ENCODE measurements at places on chromosomes 16 and 17. TPM values are rescaled to one million over a fixed set of nuclear protein-coding genes. Genes with fewer than 3 reads are reported as not detected.

The SETD6 gene
- total RNA-seq: 35.2 TPM

GRCh38 chr17:36813357-36813756 lies 123.9 kb upstream of the LHX1 start:
- peaks cover 13% of the 10 kb centered on the region for H3K27me3 ChIP-seq
- H3K27ac ChIP-seq: no peak overlapping the region
- no peaks in the 10 kb centered on the region for H3K36me3 ChIP-seq

- no peak for DNase-seq
- H3K27ac ChIP-seq: no peak overlapping the region
- no peaks in the 10 kb centered on the region for H3K4me1 ChIP-seq
- H3K36me3 ChIP-seq: no peaks in the 10 kb centered on the region
- H3K4me3 ChIP-seq: no peak overlapping the region
Observed at GRCh38 chr17:65482201-65482600, 79.2 kb downstream of the AXIN2 start.

The CCL5 gene
- not detected for total RNA-seq

DNA sequence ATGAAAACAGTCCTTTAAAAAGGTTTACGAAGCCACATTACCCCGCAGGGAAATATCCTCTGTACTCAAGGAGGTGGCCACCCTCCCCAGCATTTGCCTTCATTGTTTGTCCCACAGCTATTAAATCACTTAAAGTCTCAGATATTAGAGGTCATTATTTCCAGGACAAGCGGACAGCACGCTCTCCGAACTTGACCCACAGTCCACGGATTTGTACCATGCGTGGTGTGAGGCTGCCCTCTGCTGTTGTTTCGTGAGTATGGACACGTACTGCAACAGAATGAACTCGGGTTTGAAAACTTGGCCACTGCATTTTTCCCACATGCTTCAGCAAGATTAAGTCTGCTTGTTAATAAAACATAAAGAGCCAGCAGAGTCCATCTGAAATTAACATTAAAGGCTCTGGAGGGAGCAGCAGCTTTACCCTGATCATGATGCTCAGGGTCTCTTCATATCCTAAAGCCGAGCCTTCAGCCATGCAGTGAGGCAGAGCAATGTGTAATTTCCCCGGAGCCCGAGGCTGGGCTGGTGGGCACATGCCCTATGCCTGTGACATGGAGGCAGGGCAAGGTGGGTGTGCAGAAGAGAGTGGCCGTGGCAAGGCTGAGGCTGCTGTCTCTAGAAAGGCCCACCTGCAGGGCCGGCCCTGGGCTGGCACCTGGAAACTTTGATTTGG lies 19.7 kb downstream of the MEAK7 start:
- no peaks in the 10 kb centered on the region for H3K36me3 ChIP-seq
- no peaks in the 10 kb centered on the region for H3K4me1 ChIP-seq
- H3K27me3 ChIP-seq: no peaks in the 10 kb centered on the region
- DNase-seq: peak; percentile 33
- H3K4me3 ChIP-seq: no peak overlapping the region

- H3K27me3 ChIP-seq: no peaks in the 10 kb centered on the region
- no peak for DNase-seq
- no peak overlapping the region for H3K27ac ChIP-seq
- H3K4me1 ChIP-seq: no peaks in the 10 kb centered on the region
- H3K4me3 ChIP-seq: no peak overlapping the region
Observed at GRCh38 chr16:61713787-61714186, 322.5 kb downstream of the CDH8 start.

- no peak overlapping the region for H3K4me3 ChIP-seq
- no peaks in the 10 kb centered on the region for H3K4me1 ChIP-seq
- DNase-seq: no peak
- no peak overlapping the region for H3K27ac ChIP-seq
- peaks cover 7% of the 10 kb centered on the region for H3K27me3 ChIP-seq
Observed at GRCh38 chr16:20391045-20391444, 13.5 kb downstream of the PDILT start.

GRCh38 chr17:76370261-76370993 lies 14.0 kb upstream of the SPHK1 start:
- H3K27me3 ChIP-seq: no peaks in the 10 kb centered on the region
- peak; percentile 37 for DNase-seq
- no peaks in the 10 kb centered on the region for H3K36me3 ChIP-seq
- no peak overlapping the region for H3K4me3 ChIP-seq
- no peak overlapping the region for H3K27ac ChIP-seq

DNA sequence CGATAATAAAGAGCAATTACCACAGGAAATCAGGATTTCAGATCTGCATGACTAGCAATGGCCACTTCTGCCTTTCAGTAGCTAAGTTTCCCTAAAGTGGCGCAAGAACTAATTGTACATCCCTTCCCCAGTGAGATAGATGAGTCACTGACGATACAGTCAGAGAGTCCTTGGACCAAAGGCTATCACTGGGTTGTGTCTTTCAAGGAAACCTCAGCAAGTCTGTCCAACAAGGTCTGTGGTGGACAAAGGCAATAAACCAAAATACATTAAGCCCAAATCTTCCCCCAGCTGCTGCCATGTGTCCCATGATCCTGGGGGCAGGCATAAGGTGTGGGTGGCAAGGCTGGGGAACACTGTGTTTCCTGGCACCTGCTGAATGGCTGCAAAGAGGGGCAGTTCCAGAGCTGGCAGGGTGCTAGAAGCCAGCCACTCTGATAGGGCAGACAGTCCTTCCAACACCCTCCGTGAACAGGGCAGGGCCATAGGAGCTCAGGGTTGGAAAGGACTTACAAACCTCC lies 20.5 kb upstream of the MTMR4 start:
- no peaks in the 10 kb centered on the region for H3K4me1 ChIP-seq
- no peak for DNase-seq
- H3K27ac ChIP-seq: no peak overlapping the region
- H3K4me3 ChIP-seq: no peak overlapping the region
- H3K27me3 ChIP-seq: peaks cover 3% of the 10 kb centered on the region
- no peaks in the 10 kb centered on the region for H3K36me3 ChIP-seq

GRCh38 chr17:76146053-76146851 lies 5.2 kb upstream of the FOXJ1 start:
- peaks cover 54% of the 10 kb centered on the region for H3K4me1 ChIP-seq
- DNase-seq: no peak
- no peak overlapping the region for H3K4me3 ChIP-seq
- H3K27ac ChIP-seq: peak overlapping the region; percentile 33

The TBC1D3I gene
- 0.58 TPM for total RNA-seq

- H3K27me3 ChIP-seq: no peaks in the 10 kb centered on the region
- no peak overlapping the region for H3K27ac ChIP-seq
- H3K4me3 ChIP-seq: no peak overlapping the region
- no peak for DNase-seq
- no peaks in the 10 kb centered on the region for H3K36me3 ChIP-seq
Observed at GRCh38 chr16:77711775-77712174, 10.5 kb upstream of the NUDT7 start.

DNA sequence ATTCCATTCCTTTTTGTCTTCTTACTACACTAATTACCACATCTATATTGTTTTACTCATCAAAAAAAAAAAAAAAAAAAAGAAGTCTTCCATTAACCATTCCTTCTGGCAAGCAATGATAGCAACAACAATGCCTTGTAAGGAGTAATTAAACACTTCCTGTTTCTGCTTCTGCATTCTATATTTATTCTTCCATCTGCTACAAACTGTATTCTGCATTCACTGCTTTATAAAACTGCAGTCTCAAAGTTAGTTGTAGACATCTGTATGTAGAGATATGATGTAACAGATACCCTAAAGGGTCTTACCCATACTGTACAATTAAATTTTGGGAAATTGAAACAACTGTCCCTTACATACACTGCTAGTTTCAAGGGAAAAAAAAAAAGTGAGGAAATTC lies 28.7 kb upstream of the ABCA6 start:
- no peaks in the 10 kb centered on the region for H3K27me3 ChIP-seq
- no peak overlapping the region for H3K27ac ChIP-seq
- H3K4me1 ChIP-seq: peaks cover 4% of the 10 kb centered on the region
- no peak overlapping the region for H3K4me3 ChIP-seq

The ZFPM1 gene
- 5.6 TPM for total RNA-seq

- H3K4me1 ChIP-seq: peaks cover 58% of the 10 kb centered on the region
- peak overlapping the region; percentile 95 for H3K27ac ChIP-seq
- H3K27me3 ChIP-seq: no peaks in the 10 kb centered on the region
- H3K4me3 ChIP-seq: peak overlapping the region; percentile 95
- no peaks in the 10 kb centered on the region for H3K36me3 ChIP-seq
Observed at GRCh38 chr17:77374170-77374936, 233.6 kb downstream of the SEC14L1 start.

The PRSS36 gene
- 0.72 TPM for total RNA-seq

The TAOK1 gene
- 83.8 TPM for total RNA-seq

DNA sequence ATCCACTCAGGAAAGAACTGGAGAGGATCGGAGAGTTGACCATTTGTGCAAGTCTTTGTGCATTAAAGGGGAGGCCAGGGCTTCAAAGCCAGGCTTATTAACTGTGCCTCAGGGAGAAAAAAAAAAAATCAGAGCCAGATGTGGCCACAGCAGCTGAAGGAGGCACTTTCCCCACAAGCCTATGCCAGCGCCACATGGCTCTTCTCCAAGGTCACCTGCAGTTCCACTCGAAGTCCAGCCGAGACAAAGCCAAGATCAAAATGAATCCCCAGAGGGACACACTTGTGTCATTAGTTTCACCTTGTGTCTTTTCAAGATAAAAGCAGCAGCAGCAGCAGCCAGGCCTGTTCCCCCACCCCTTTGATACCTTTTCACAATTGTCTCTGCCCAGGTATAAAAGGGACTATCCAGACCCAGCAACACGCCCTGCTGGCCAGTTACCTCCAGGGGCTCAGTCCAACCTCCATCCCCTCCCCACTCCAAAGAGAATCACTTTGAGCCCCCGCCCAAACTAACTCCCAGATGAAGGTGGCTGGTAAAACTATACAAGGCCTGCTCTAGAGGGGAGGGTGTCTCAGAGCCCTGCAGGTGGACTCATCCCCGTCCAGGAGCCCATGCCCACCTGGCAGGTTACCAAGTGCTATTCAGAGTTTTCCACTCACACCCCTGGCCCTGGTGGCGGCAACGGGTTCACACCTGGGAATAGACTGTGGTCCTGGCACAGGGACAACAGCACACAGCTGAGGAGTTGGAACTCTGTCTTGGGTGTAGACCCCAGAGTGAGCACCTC lies 29.2 kb downstream of the AXIN2 start:
- no peak for DNase-seq
- H3K36me3 ChIP-seq: peaks cover 6% of the 10 kb centered on the region
- no peak overlapping the region for H3K4me3 ChIP-seq
- peak overlapping the region; percentile 8 for H3K27ac ChIP-seq

- no peak overlapping the region for H3K4me3 ChIP-seq
- no peak for DNase-seq
- H3K27me3 ChIP-seq: no peaks in the 10 kb centered on the region
- H3K4me1 ChIP-seq: no peaks in the 10 kb centered on the region
Observed at GRCh38 chr16:75203096-75203495, 3.9 kb downstream of the CTRB2 start.

- peak within 1 kb of the TSS; percentile 79 for H3K4me3 ChIP-seq
- no peaks in the 10 kb centered on the region for H3K27me3 ChIP-seq
- peak within 1 kb of the TSS; percentile 94 for H3K27ac ChIP-seq
- no peaks in the 10 kb centered on the region for H3K4me1 ChIP-seq
Observed at GRCh38 chr17:42016941-42017865, at the start of gene DNAJC7. TSS of gene DNAJC7 (minus strand) at chr17:42017439. CDS start at chr17:42017416, 23 bp downstream.

- DNase-seq: no peak
- peaks cover 13% of the 10 kb centered on the region for H3K4me1 ChIP-seq
- peak overlapping the region; percentile 76 for H3K4me3 ChIP-seq
- H3K27ac ChIP-seq: peak overlapping the region; percentile 88
- no peaks in the 10 kb centered on the region for H3K27me3 ChIP-seq
Observed at GRCh38 chr17:75456039-75456416, 407 bp upstream of the TMEM94 start.

GRCh38 chr17:20089756-20090547 lies 80.8 kb downstream of the SPECC1 start:
- no peaks in the 10 kb centered on the region for H3K36me3 ChIP-seq
- H3K27ac ChIP-seq: no peak overlapping the region
- H3K27me3 ChIP-seq: no peaks in the 10 kb centered on the region

The WRAP53 gene
- 42.2 TPM for total RNA-seq

The FNDC8 gene
- total RNA-seq: not detected

DNA sequence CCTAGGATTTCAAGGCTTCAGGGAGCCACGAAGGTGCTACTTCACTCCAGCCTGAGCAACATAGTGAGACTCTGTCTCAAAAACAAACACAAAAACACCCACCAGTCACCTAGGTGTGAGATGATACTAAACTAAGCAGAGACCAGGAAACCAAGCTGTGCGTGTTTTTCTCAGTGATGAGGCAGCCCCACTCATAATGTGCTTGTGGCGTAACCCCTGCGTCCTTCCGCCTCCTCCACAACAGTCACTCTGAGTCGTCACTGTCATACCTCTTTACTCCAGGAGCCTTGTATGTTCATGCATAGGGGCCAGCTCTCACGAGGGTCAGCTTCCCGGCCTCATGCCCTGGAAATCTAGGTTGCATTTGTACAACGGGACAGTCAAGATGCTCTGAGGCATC lies 31.1 kb upstream of the SLC47A1 start:
- H3K4me3 ChIP-seq: no peak overlapping the region
- no peak overlapping the region for H3K27ac ChIP-seq
- H3K27me3 ChIP-seq: no peaks in the 10 kb centered on the region
- no peaks in the 10 kb centered on the region for H3K36me3 ChIP-seq
- no peak for DNase-seq
- H3K4me1 ChIP-seq: no peaks in the 10 kb centered on the region

The TNFSF12 gene
- total RNA-seq: 0.55 TPM

DNA sequence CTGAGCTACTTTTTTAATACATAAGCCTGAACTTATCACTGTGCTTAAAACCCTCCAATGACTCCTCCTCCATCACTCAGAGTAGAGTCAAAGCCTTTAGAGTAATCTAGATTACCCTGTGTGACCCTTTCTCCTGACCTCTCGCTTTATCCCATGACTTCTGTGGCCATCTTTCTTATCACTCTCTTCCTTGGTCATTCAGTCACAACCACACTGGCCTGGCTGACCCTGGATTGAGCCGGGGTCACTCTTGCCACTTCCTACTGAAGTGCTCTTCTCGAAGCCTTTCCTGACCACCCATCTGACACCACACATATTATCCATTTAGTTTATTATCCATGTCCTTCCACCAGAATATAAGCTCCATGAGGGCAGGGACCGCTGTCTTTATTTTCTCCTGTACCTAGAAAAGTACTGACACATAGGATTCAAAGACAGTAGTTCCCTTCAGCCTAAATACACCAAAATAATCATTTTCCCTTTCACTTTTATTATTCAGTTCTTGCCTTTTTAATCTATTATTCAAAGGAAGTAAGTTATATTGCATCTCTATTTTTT lies 28.0 kb upstream of the ABCA9 start:
- no peaks in the 10 kb centered on the region for H3K4me1 ChIP-seq
- no peak overlapping the region for H3K27ac ChIP-seq
- H3K36me3 ChIP-seq: no peaks in the 10 kb centered on the region
- H3K4me3 ChIP-seq: no peak overlapping the region

The KCNH4 gene
- not detected for total RNA-seq

GRCh38 chr17:38943607-38944006 lies 18.2 kb downstream of the LASP1NB start:
- no peak for DNase-seq
- no peaks in the 10 kb centered on the region for H3K4me1 ChIP-seq
- no peaks in the 10 kb centered on the region for H3K27me3 ChIP-seq
- no peaks in the 10 kb centered on the region for H3K36me3 ChIP-seq

The ABCA8 gene
- total RNA-seq: 0.90 TPM

GRCh38 chr17:63998721-63999679 lies 849 bp downstream of the PRR29 start:
- H3K4me1 ChIP-seq: no peaks in the 10 kb centered on the region
- no peak overlapping the region for H3K27ac ChIP-seq
- no peaks in the 10 kb centered on the region for H3K27me3 ChIP-seq
- H3K4me3 ChIP-seq: peak overlapping the region; percentile 59
